Mammary epithelial cell (primary cell): ENCODE measurements at places on chromosomes 4 and X. TPM values are rescaled to one million over a fixed set of nuclear protein-coding genes. Genes with fewer than 3 reads are reported as not detected.

The MGARP gene
- 5.5 TPM for total RNA-seq

The GPRASP3 gene
- 3.4 TPM in 2 replicates for total RNA-seq

The GAGE13 gene
- total RNA-seq = not detected in 2 replicates

The IL3RA gene
- not detected for total RNA-seq

The TMPRSS11F gene
- not detected in 2 replicates for total RNA-seq

The UGT8 gene
- 0.37 and 0.68 TPM in 2 replicates for total RNA-seq

The ALG13 gene
- 45.5 TPM for total RNA-seq

The SAP30 gene
- total RNA-seq = 7.0 TPM

The GLRA3 gene
- total RNA-seq = not detected

The RAB33A gene
- not detected for total RNA-seq

The IGSF1 gene
- total RNA-seq = not detected

The SSX4 gene
- not detected in 2 replicates for total RNA-seq

The SYTL5 gene
- not detected in 2 replicates for total RNA-seq

The NDST3 gene
- total RNA-seq = not detected in 2 replicates

The TAF7L gene
- total RNA-seq = 0.17 TPM

The SPATA18 gene
- total RNA-seq = 32.0 TPM

The MAGEC1 gene
- not detected for total RNA-seq

The PCDH10 gene
- not detected in 2 replicates for total RNA-seq

The SNX12 gene
- total RNA-seq = 81.5 and 88.1 TPM in 2 replicates

The NKAP gene
- 3.0 TPM for total RNA-seq

The IL13RA2 gene
- 5.7 and 16.1 TPM in 2 replicates for total RNA-seq

The DAPP1 gene
- total RNA-seq = 14.5 TPM

The MAGEA2 gene
- not detected in 2 replicates for total RNA-seq

The SPOCK3 gene
- total RNA-seq = not detected in 2 replicates

The NEUROG2 gene
- not detected in 2 replicates for total RNA-seq

The PARM1 gene
- total RNA-seq = 0.33 TPM

The VCX3A gene
- not detected in 2 replicates for total RNA-seq

The MGAT4D gene
- not detected in 2 replicates for total RNA-seq

The PNMA5 gene
- total RNA-seq = not detected

The INPP4B gene
- 87.2 TPM for total RNA-seq
